T-helper 2 cell treated with Interferon-gamma antibody and Interleukin-4, amounts not matched to agents 100 ng/mL and 5 ng/mL, for 36 hours (primary cell): ENCODE measurements at places on chromosomes 5 and 9. TPM values are rescaled to one million over a fixed set of nuclear protein-coding genes. Genes with fewer than 3 reads are reported as not detected.

The ANKRD34B gene
- not detected in 2 replicates for total RNA-seq

The SAXO1 gene
- not detected in 2 replicates for total RNA-seq

The NEUROG1 gene
- not detected in 2 replicates for total RNA-seq

The NXNL2 gene
- total RNA-seq, result not detected in 2 replicates

The FAM78A gene
- 99.3 and 101 TPM in 2 replicates for total RNA-seq

The VCAN gene
- not detected in 2 replicates for total RNA-seq

The GPX8 gene
- not detected in 2 replicates for total RNA-seq

The GDA gene
- 0.05 TPM in 1 of 2 replicates, not detected in the other for total RNA-seq

The LEAP2 gene
- total RNA-seq, result 4.0 and 4.2 TPM in 2 replicates

The SLC35A4 gene
- total RNA-seq, result 86.4 and 93.4 TPM in 2 replicates

The AIF1L gene
- total RNA-seq, result 0.25 and 0.32 TPM in 2 replicates

The CCDC69 gene
- total RNA-seq, result 63.5 and 64.9 TPM in 2 replicates

The TRIM36 gene
- total RNA-seq, result 0.16 TPM in 1 of 2 replicates, not detected in the other

The STOML2 gene
- total RNA-seq, result 139 and 143 TPM in 2 replicates

The CARTPT gene
- total RNA-seq, result not detected in 2 replicates

The BRINP1 gene
- total RNA-seq, result not detected in 2 replicates

The PCDHGA7 gene
- total RNA-seq, result 0.30 TPM in 2 replicates

The CDC25C gene
- 10.5 and 12.6 TPM in 2 replicates for total RNA-seq

The RABL6 gene
- 115 and 116 TPM in 2 replicates for total RNA-seq

The ENDOG gene
- total RNA-seq, result 14.3 and 15.3 TPM in 2 replicates

The PRLR gene
- total RNA-seq, result not detected in 2 replicates

The GMCL2 gene
- total RNA-seq, result not detected in 2 replicates

The TLX3 gene
- not detected in 2 replicates for total RNA-seq

The FGF1 gene
- not detected in 2 replicates for total RNA-seq

The SLC1A3 gene
- not detected in 2 replicates for total RNA-seq

The LAMC3 gene
- total RNA-seq, result 0.05 and 0.07 TPM in 2 replicates

The COL15A1 gene
- total RNA-seq, result 0.20 and 0.23 TPM in 2 replicates

The C7 gene
- total RNA-seq, result not detected in 2 replicates

The LCN12 gene
- total RNA-seq, result 2.3 and 2.8 TPM in 2 replicates

The SPINK4 gene
- total RNA-seq, result not detected in 2 replicates

The TNFSF15 gene
- 0.64 and 0.73 TPM in 2 replicates for total RNA-seq

The PAIP1 gene
- total RNA-seq, result 37.1 and 41.3 TPM in 2 replicates

The AFF4 gene
- 30.5 and 31.8 TPM in 2 replicates for total RNA-seq

The RALGPS1 gene
- 2.7 and 4.0 TPM in 2 replicates for total RNA-seq

The DEPDC1B gene
- 36.5 and 38.6 TPM in 2 replicates for total RNA-seq

The SPARC gene
- total RNA-seq, result 0.34 TPM in 1 of 2 replicates, not detected in the other

The TMEM215 gene
- not detected in 2 replicates for total RNA-seq

The RAB3C gene
- total RNA-seq, result not detected in 2 replicates

The GPR150 gene
- total RNA-seq, result 0.30 and 0.48 TPM in 2 replicates

The IFNA21 gene
- not detected in 2 replicates for total RNA-seq

The CCDC183 gene
- 0.20 and 0.55 TPM in 2 replicates for total RNA-seq

The CORO2A gene
- 3.2 TPM in 2 replicates for total RNA-seq

The GFRA3 gene
- not detected in 2 replicates for total RNA-seq

The ARSK gene
- 4.0 and 4.2 TPM in 2 replicates for total RNA-seq

The CLIC3 gene
- 0.91 TPM in 2 replicates for total RNA-seq

The SLC6A19 gene
- total RNA-seq, result not detected in 2 replicates

The GRXCR2 gene
- total RNA-seq, result not detected in 2 replicates

The TERT gene
- 9.0 and 11.2 TPM in 2 replicates for total RNA-seq
